Renal pelvis (tissue), 12 donors: ENCODE measurements at places on chromosomes 7 and 10.

DNA sequence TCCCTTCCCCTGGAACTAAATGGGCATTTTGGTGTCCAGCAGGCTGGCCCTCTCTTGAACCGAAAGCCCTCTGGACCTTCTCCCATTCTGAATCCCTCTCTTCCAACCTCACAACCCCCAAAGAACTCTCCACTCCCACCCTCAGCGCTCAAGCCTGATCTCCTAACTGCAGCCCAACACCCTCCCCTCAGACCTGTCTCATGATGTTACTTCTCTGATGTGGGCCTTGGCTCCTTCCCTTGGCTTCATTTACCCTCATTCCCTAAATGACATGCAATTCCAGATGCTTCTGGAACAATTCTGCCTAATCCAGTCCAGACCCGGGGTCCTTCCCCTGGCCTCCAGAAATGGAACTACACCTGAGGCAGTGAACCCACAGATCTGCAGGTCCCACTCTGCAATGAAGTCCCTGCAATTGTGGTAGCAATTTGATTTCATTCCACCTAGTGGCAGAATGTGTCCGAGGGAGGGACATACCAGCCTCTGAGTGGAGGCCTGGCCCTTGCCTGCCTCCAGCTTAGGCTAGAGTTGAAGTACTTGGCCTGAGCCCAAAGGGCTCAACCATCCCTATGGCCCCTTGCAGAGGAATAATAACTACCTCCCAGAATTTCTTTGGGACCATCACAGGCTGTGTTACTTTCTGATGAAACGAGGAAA is 4.1 kb upstream of the CEP41 start:
- DNase-seq: no peak

DNA sequence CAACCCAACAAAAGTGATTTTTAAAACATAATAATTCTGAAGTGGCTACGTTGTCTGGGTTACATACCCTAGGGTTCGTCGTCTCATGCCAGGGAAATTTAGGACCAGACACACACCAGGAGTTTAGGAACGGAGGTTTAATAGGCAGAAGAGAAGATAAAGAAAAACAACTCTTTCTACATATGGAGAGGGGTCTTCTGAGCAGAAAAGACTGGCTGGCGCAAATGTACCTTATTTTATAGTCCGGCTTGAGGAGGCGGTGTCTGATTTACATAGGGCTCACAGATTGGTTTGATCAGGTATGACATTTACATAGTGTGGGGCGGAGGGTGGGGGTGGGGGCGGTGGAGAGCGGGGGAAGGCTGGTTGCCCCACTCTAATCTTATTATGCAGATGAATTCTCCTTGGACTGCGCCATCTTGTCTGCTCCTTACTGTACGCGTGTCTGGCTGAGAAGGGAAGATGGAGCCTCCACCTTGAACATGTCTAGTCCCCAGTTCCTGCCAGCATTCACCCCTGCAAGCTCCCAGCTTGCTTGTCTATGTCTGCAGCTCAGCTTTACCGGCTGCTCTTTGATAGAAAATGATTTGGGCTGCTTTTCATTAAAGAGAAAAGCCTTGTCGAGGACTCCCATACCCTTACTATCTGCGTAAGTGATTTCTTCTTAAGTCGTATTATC is 98.7 kb downstream of the RALA start:
- DNase-seq: no peak

DNA sequence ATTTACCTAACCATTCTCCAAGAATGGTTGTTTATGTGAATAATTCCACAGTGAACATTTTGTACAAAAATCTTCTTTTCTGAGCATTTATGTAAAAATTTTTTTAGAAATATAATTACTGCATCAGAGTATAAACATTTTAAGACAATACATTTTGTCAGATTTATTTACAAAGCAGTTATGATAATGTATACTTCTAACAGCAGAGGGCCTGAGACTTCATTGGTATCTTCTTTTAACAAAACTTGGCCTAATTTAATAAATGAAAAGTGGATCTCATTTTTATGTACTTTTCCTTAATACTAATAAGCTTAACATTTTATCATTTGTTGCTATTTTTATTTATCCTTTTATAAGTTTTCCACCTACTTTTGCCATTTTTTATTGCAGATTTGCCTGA is 69.4 kb downstream of the HECTD2 start:
- DNase-seq: no peak

GRCh38 chr10:79149662-79150443 is 81.1 kb downstream of the ZMIZ1 start:
- no peak for DNase-seq

GRCh38 chr10:108852211-108852610 is 1071.1 kb downstream of the XPNPEP1 start:
- no peak for DNase-seq

- no peak for DNase-seq
Observed at GRCh38 chr10:109988212-109988596, 19.6 kb upstream of the ADD3 start.

- DNase-seq: no peak
Observed at GRCh38 chr10:3002304-3002703, 65.0 kb upstream of the PFKP start.

- DNase-seq: no peak
Observed at GRCh38 chr10:111973306-111973705, 210.3 kb downstream of the GPAM start.

DNA sequence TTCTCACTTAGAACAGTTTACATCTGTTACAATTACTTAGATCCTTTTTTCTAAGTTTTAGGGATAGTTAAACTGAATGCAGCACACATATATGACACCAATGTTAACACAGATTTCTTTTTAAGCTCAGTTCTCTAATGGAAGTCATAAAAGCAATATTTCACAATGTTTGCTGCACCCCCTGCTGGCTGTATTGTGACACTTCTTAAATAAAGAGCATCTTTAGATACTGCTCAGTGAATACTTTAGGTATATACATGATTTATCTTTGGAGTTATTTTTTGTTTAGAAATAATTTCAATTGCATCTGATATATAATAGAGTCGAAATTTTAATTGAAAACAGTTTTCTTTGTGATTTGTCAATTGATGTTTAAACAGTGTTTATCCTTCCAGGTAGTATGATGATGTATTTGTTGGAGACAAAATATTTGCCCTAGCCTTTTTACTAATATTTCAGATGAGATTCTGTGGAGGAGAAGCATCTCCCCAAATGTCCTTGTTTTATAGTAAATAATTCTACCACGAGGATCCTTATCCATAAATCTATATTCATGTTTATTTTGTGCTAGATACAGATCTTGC is 174.4 kb downstream of the ST7 start:
- peak; percentile 50 for DNase-seq

DNA sequence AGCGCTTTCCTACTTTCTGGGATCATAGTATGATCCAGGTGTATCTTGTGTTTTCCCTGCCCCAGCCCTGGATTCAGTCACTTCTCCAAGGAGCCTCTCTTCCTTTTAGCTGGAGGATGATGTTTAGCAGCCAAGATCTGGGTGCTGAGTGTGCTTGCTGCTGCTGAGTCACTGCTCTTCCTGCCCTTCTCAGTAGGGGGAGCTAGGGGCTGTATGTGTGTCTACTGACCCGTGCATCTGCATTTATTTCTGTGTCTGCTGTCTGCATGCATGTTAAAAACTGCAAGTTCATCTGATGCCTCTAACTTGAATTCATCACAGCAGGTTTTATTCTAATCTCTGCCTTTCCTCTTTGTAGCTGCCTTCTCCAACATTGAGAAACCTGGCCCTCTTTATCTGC is 31.6 kb downstream of the MGMT start:
- DNase-seq: no peak

DNA sequence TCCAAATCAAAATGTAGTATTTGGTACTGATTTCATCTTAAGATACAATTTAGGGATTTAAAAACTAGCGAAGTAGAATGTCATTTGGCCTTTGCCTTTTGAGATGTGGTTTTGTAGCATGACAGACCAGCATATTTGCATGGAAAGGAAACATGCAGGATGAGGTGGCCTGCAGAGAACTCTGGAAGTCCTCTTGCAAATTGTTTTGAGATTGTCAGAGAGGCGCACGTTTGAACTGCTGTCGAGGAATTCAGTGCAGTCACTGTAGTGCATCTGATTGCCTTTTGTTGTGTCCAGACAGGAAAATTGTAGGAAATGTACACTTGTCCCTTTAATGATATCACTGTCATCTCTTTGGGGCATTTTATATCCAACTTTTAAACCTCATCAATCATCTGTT is 136.7 kb downstream of the CELF2 start:
- DNase-seq: no peak

DNA sequence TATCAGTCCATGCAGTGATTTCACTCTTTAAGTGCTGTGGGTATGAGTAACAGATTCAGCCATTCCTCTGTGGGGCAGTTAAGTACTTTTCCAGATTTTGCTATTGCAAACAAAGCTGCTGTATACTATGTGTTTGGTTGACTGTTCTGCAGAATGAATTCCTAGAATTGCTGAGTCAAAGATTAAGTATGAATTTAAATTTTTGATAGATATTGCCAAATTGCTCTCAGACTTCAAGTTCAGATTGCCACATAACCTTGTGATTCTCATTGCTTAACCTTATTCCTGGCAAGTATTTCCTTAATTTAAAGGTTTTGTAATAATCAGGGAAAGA is 21.6 kb upstream of the SAR1A start:
- DNase-seq: no peak

DNA sequence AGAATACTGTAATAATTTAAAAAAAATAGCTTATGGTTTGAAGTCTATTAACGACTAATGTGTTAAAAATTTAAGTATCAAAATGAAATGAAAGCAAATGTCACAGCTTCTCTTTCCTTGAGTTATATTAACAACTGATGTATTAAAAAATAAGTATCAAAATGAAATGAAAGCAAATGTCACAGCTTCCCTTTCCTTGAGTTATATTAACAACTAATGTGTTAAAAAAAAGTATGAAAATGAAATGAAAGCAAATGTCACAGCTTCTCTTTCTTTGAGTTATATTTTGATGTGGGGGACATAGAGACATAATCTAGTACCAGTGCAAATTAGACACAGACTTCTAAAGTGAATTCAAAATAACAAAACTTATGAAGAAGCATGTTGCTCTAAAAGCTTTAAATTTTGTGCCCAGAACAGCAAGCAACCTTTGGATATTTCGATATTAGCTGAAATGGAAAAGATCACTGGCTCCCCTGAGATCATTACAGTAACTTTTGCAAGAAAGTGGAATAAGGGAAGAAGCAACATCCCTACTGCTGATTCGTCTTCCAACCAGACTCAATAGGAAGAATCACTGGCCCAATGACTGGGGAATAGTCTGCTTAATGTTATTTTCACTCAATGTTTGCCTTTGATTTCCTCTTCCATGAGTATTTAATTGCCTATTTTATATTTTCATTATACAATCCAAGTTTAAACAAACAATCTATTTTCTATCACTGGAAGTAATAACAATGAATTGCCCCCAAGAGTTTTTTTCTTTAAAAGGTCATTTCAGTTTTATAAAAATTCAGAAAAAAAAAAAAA is 8.0 kb downstream of the SKAP2 start:
- no peak for DNase-seq

- DNase-seq: no peak
Observed at GRCh38 chr7:371119-371778, 81.3 kb downstream of the FOXL3 start.

GRCh38 chr7:1201916-1202315 is 30.8 kb upstream of the UNCX start:
- no peak for DNase-seq

DNA sequence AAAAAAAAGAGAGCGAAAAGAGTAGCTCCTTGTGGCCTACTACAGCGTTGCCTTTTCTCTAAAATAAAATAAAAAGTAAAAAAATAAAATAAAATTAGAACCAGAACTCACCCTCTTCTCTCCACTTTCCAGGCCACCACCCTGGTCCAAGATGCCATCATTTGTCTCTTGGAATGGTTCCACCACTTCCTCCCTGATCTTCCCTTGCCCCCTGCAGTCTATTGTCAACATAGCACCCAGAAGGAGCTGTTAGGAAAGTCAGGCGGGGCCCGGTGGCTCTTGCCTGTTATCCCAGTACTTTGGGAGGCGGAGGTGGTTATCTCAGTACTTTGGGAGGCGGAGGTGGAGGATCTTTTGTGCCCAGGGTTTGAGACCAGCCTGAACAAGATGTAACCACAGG is 7.6 kb upstream of the GRID2IP start:
- DNase-seq: no peak

- no peak for DNase-seq
Observed at GRCh38 chr7:28862595-28863272, 95.4 kb downstream of the TRIL start.

GRCh38 chr7:139585042-139585441 is 61.6 kb downstream of the CLEC2L start:
- DNase-seq: no peak

DNA sequence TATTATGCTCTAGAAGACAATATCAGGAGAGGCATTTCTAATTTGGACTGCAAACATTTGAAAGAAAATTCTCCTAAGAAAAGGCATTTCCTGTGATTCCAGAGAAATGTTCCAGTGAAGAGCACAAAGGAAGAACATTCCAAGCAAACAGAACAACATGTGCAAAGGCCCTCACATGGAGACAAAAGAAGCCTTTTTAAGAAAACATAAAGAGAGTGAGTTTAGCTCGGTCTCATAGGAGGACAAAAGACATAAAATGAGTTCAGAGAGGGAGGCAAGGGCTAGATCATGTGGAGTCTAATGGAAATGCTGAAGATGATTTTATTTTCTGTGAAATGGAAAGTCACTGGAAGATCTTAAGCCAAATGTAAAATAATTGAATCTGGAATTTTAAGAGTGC is 269.8 kb upstream of the HGF start:
- DNase-seq: no peak

DNA sequence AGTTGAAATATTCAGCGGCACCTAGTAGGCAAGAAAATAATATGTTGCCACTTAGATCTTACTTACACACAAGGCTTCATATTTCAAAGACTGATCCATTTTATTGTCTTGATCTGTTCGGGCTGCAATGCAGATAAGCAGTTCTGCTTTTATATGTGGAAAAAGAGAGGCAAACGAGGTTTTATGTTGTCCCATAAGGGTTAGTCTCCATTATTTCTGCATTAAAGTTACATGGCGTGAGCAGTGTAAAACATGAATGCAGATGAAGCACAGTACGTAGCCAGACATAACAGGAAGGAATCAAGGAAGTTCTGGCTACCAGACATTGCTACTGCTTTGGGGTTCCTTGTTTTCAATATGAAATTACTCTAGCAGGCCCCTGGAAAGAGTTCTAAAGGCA is 224.8 kb downstream of the BBS9 start:
- no peak for DNase-seq

GRCh38 chr7:37320140-37320847 is 128.4 kb downstream of the ELMO1 start:
- DNase-seq: no peak

DNA sequence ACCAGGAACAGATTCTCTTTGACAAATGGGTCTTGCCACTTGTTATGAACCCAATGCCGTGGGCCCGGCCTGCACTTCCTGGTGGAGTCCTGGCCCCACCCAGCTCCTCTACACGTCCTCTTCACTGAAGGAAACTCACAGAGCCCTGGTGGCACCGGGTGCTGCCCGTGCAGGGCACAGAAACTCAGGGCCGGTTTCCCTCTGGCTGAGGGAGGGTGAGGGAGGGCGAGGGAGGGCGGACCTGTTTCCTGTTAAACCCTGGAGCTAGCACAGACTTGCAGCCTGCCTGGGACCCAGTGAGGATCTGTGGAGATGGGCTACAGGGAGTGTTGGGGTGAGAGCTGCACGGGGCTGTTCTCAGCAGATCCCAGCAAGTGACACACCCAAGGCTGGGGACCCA is 596.3 kb downstream of the PTPRN2 start:
- DNase-seq: no peak
